ENCODE measurements at places on chromosomes 6 and 20.

- no peak for DNase-seq
Observed at GRCh38 chr6:69894578-69895347, 28.4 kb downstream of the COL19A1 start.

GRCh38 chr6:154887051-154887450 is 108.1 kb upstream of the TIAM2 start:
- no peak for DNase-seq

DNA sequence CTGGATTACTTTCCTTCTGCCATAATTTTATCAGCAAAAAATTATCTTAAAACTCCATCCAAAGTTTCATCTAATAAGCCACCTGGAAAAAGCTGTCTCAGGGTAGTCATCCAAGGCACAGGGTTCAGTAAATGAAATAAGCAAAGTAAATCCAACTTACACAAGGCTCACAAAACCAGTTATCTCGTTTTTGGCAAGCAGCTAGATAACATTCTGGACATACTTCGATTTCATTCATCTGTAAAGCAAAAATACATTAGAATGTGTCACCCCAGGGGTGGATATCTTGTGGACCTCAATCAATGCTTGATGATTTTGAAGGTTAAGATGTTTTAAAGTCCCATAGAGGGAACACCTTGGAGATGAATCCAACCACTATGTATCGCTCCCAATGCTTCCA is 73.1 kb downstream of the ZMYND8 start:
- DNase-seq: no peak

GRCh38 chr6:87393026-87393622 is 14.6 kb upstream of the CFAP206 start:
- DNase-seq: peak; percentile 36

DNA sequence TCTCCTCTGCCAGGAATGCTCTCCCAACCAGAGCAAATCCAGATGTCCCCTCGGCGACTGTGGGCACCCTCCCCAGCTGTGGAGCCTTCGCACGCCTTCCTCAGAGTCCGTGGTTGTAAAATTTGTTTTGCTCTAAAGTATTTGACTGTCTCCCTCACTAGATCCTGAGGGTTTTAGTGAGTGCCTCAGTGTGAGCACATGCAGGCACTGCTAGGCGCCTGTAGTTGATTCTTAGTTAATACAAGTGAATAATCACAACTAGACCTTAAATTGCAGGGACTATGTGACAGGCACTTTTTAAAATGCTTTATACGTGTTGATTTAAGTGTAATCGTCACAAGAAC is 680 bp upstream of the MTCH1 start:
- DNase-seq: no peak

DNA sequence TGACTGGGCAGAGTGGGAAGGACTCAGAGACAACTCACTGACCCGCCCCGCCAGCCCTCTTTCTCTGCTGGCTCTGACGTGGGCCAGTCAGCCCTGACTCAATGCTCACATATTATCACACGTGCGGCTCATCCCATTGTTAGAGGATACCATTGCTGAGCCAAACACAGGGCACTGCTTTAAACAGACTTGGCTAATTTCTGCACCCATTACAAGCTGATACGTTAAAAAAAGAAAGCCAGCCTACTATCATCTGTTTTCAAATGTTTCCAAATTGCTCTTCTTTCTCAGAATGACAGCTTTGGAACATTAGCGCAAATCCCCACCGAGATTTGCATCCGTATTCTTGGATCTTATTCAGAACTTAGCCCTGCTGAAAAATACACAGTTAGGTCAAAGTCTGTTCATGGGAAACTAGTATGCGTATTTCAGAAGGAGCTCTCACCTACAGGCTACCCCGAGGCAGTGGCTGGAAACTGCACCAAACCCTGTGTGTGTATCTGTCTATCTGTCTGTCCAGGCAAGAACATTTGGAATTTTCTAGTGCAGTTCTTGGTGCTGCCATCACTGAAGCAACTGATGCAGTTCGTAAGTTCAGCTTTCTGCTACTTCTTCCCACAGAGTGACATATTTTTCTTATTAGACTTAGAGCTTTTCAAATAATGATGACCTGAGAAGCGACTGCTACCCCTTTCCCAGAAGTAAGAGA is 32.8 kb downstream of the RAMACL start:
- no peak for DNase-seq

- DNase-seq: no peak
Observed at GRCh38 chr20:31923388-31924331, 28.2 kb downstream of the PDRG1 start.

- no peak for DNase-seq
Observed at GRCh38 chr6:96795481-96795880, 41.8 kb downstream of the GPR63 start.

- DNase-seq: peak; percentile 71
Observed at GRCh38 chr6:166488076-166488685, 98.3 kb downstream of the RAMACL start.

- no peak for DNase-seq
Observed at GRCh38 chr6:151493161-151493803, 535 bp upstream of the CCDC170 start.

DNA sequence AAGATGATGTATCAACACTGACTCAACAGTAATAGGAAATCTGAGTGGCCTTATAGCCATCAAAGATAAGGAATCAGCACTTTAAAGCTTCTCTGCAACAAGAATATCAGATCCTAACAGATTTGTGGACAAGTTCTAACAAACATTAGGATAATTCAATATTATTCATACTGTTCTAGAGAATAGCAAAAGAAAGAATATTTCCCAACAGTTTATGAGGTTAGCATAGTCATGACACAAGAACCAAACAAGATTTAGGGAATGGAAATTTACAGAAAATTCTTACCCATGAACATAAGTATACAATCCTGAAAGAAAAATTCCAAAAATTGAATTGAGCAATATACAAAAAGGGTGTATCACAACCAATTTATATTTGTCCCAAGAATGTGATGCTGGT is 64.3 kb upstream of the BTBD3 start:
- DNase-seq: no peak

- peak; percentile 60 for DNase-seq
Observed at GRCh38 chr6:52815167-52816092, 11.8 kb upstream of the GSTA1 start.

DNA sequence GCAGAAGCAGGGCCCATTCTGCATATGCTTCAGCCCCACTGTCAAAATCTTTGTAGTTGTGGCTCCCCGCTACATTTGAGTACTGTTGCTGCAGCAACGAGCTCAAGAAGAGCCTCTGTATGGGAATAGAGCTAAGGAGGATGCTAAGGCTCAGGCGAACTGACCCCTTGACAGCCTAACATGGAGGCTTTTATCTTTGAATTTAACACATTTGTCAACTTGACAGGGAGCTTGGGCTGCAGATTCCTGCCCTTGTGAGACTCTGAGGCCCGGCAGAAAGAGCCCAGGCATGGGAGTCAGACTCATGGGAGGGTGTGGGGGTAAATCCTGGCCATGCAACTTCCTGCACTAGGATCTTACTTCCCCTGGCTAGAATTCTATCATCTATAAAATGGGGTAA is 278.7 kb upstream of the CITED2 start:
- DNase-seq: no peak

DNA sequence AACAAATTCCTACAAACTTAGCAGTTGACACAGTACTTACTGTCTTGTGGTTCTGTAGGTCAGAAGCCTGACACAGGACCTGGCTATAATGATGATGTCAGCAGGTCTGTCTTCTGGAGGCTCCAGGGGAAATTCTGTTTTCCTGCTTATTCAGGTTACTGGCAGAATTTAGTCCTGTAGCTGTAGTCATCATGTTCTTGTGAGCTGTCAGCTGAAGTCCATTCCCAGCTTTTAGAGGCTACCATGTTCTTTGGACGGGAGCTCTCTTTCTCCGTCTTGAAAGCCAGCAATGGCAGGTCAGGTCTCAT is 99.2 kb downstream of the HIVEP1 start:
- DNase-seq: no peak

DNA sequence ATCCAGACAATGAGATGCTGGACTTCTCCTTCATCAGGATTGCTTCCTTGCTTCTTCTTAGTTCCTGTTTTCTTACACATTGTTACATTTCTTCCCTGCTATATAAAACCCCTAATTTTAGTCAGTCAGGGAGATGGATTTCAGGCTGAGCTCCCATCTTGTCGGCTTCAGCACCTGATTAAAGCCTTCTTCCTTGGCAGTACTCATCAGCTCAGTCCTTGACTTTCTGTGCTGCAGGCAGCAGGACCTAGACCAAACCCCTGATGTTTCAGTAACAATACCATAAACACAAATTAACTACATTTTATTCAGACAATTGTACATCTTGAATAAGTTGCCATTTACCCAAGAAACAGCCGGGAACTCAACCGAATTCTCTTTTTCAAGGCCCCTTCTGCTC is 156.4 kb upstream of the RREB1 start:
- DNase-seq: no peak

- DNase-seq: no peak
Observed at GRCh38 chr6:35360349-35361138, 18.2 kb downstream of the PPARD start.

- DNase-seq: no peak
Observed at GRCh38 chr20:34736106-34736735, 32.1 kb downstream of the TP53INP2 start.

DNA sequence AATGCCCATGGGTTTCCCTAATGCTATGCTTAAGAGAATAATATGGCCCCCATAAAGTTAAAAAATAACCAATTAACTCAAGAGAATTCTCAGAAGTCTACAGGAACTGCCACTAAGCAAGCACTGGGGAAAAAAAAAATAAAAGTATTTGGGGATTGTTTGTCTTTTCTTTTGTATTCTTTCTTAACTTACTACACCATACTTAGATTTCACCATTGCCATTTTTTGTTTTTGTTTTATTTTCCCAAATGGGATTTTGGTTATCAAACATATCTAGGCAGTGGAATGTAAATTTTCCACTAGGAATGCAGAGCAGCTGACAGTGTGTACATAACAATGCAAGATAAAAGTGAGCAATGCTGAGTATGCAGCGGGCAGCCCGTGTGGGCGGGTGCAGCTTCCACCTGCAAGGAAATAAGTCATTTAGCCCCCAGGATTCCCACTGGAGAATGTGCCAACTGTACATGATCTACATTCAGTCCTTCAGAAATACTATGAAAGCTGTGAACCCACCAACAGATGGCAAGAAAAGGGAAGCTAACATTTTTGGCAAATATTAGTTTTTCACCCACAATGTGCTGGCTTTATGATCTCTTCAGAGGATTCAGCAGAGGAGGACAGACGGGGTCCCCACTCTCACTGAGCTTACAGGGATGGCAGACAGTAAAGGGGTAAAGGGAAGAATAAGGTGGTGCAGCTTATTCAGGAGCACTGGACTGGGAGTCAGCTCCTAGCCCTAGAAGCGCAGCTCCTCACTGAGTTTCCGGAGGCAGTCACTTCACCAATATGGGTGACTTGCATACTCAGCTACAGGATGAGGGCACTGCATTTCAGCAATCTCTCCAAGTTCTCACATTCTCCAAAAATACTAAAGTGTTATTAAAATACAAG is 44.4 kb downstream of the DCDC2 start:
- DNase-seq: no peak
